Bronchus fibroblast of lung (primary cell): ENCODE measurements at places on chromosomes 3 and 15. TPM values are rescaled to one million over a fixed set of nuclear protein-coding genes. Genes with fewer than 3 reads are reported as not detected.

The SLC9C1 gene
- total RNA-seq = under 0.01 TPM in 1 of 2 replicates, not detected in the other

The CKMT1B gene
- total RNA-seq = not detected in 2 replicates

The ROPN1 gene
- not detected in 2 replicates for total RNA-seq

The TMEM108 gene
- total RNA-seq = 0.50 and 0.89 TPM in 2 replicates

The DNASE1L3 gene
- total RNA-seq = not detected in 2 replicates

The GOLGA8N gene
- 0.84 and 2.1 TPM in 2 replicates for total RNA-seq

The MORC1 gene
- total RNA-seq = not detected in 2 replicates

The GABPB1 gene
- 32.6 and 41.0 TPM in 2 replicates for total RNA-seq

The C3orf49 gene
- total RNA-seq = not detected in 2 replicates

The PYGO1 gene
- 3.0 and 5.9 TPM in 2 replicates for total RNA-seq

The KCNAB1 gene
- not detected in 2 replicates for total RNA-seq

The FNDC3B gene
- 23.3 and 26.9 TPM in 2 replicates for total RNA-seq

The CELSR3 gene
- 1.3 and 2.7 TPM in 2 replicates for total RNA-seq

The CHRD gene
- 0.17 and 0.30 TPM in 2 replicates for total RNA-seq

The TUSC2 gene
- 27.6 and 39.3 TPM in 2 replicates for total RNA-seq

The CYP19A1 gene
- total RNA-seq = 0.30 TPM in 1 of 2 replicates, not detected in the other

The CLDN18 gene
- total RNA-seq = not detected in 2 replicates

The IGSF11 gene
- total RNA-seq = not detected in 2 replicates

The TRIM59 gene
- total RNA-seq = 36.7 and 39.2 TPM in 2 replicates

The VIPR1 gene
- under 0.01 and 0.17 TPM in 2 replicates for total RNA-seq

The DPPA2 gene
- total RNA-seq = not detected in 2 replicates

The MYRIP gene
- not detected in 2 replicates for total RNA-seq

The LINGO1 gene
- under 0.01 TPM in 1 of 2 replicates, not detected in the other for total RNA-seq

The CASR gene
- total RNA-seq = not detected in 2 replicates

The FOXB1 gene
- not detected in 2 replicates for total RNA-seq

The KIF7 gene
- 7.6 and 8.6 TPM in 2 replicates for total RNA-seq

The CD276 gene
- 91.6 and 108 TPM in 2 replicates for total RNA-seq

The GLDN gene
- total RNA-seq = 0.30 and 0.34 TPM in 2 replicates

The GRAMD2A gene
- 0.74 and 1.5 TPM in 2 replicates for total RNA-seq

The SLC51B gene
- not detected in 2 replicates for total RNA-seq

The CYP8B1 gene
- not detected in 2 replicates for total RNA-seq

The CLSTN2 gene
- 0.15 and 0.17 TPM in 2 replicates for total RNA-seq

The ZBED2 gene
- total RNA-seq = not detected in 2 replicates

The LDHAL6B gene
- not detected in 2 replicates for total RNA-seq

The SAMD7 gene
- total RNA-seq = not detected in 2 replicates

The PRSS50 gene
- not detected in 2 replicates for total RNA-seq

The GOLGA6A gene
- not detected in 2 replicates for total RNA-seq

The STRA6 gene
- total RNA-seq = 0.17 and 0.30 TPM in 2 replicates
